ENCODE measurements at places on chromosomes 16 and 17.

DNA sequence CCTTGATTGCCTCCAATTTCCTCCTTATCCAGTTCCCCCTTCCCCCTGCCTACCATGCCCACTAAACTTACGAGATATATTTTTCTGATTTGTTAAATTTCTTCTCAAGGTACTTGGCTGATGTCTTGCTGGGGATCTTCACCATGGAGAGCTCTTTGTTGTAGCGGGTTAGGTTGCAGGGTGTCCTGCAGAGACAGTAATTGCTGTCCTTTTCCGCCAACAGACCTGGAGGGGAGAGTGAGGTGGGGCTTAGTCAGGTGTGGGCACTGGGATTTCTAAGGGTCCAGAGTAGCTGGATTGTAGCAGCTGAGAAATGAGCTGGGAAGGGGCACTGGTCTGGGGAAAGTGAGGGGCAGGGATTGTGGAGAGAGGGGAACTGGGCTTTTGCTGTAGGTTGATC, 32.1 kb downstream of the SPACA3 start:
- no peak overlapping the region for H3K4me3 ChIP-seq
- H3K36me3 ChIP-seq: no peaks in the 10 kb centered on the region
- peaks cover 5% of the 10 kb centered on the region for H3K27me3 ChIP-seq
- no peak overlapping the region for H3K27ac ChIP-seq

DNA sequence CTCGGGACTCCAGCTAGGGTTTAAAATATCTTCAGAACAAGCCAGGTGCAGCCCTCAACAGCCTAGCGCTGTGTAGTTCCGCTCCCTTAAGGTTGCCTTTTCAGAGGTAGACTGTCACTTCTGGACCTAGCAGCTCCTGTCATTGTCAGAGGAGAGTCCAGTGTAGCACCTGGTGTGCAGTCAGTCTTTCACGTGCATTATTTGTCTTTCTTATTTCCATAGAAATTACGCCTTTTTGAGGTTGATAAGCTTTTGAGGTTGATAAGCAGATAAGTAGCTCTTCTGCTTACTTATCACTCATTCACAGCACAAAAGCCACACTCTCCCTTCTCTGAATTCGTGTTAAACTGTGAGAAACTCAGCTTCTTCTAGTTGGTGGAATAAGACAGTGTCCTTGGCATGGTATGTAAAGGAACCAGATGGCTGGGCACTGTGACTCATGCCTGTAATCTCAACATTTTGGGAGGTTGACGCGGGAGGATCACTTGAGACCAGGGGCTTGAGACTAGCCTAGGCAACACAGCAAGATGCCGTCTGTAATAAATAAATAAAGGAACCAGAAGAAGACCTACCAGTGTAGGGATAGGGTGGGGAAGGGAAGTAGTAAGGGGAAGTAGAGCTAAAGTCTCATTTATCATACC, 10.2 kb downstream of the EEF2K start:
- H3K27ac ChIP-seq: no peak overlapping the region
- no peaks in the 10 kb centered on the region for H3K27me3 ChIP-seq
- peak; percentile 43 for DNase-seq
- H3K4me3 ChIP-seq: no peak overlapping the region
- H3K4me1 ChIP-seq: peaks cover 9% of the 10 kb centered on the region

DNA sequence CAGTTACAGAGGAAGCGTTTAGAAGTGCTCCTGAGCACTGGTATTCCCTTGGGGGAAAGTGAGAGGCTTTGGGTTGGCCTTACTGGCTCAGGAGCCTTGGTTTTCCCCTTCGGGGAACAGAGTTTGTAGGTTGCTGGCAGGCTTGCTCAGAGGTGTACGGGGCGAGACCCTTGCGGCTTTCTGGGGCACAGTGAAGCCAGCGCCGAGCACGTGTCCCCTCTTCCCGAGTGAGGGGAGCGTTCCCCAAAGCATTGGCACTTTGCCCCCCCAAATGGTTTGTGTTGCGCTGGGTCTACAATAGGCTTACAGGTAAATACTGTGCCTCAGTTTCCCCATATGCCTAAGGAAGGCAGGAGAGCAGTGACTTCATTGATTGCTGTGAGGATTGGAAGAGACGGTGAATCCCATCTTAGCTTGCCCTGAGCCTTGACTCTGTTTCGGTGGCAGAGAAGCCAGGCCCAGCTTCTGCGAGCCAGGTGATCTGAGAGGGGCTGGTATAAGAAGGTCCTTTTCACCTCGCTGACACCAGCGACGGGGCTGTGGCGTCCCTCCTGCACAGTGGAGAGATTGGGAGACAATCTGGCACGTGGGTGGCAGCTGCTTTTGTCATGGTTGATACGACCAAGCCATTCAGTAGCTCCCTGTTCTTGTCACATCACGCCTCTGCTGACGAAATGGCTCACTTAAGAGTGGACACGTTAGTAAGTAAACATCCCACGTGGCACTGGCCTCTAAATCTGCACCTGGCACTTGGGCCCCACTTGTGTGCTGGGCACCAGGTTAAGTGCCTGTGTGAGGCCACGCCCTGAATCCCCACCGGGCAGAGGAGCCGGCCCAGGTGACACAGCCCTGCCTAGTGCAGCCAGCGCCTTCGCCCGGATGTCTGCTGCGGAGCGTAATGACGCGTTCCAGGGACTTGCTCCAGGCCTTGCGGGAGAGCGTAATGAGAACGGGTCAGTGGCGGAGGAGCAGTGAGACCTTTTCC, 55.0 kb downstream of the MEAK7 start:
- H3K27ac ChIP-seq: no peak overlapping the region
- DNase-seq: no peak
- H3K27me3 ChIP-seq: no peaks in the 10 kb centered on the region
- no peaks in the 10 kb centered on the region for H3K36me3 ChIP-seq
- no peak overlapping the region for H3K4me3 ChIP-seq
- H3K4me1 ChIP-seq: peaks cover 7% of the 10 kb centered on the region

DNA sequence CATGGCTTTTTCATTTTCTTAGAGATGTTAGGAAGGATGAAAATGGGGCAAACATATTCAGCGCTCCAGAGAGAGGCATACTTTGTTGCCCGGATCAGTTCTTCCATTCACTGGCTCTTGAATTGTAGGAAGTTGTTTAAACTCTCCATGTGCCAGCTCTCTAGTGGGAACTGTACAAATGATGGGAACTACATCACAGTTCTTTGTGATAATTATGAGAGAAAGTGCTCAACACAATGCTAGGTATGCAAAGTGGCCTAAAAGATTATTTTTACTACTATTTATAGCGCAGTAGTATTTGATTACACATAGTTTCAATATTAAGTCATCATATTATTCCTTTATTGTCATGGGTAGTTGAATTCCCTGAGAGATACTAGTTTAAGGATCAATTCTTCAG, 268.5 kb downstream of the RBFOX1 start:
- no peaks in the 10 kb centered on the region for H3K36me3 ChIP-seq
- peaks cover 2% of the 10 kb centered on the region for H3K4me1 ChIP-seq
- H3K4me3 ChIP-seq: no peak overlapping the region
- no peak for DNase-seq
- no peak overlapping the region for H3K27ac ChIP-seq
- no peaks in the 10 kb centered on the region for H3K27me3 ChIP-seq

DNA sequence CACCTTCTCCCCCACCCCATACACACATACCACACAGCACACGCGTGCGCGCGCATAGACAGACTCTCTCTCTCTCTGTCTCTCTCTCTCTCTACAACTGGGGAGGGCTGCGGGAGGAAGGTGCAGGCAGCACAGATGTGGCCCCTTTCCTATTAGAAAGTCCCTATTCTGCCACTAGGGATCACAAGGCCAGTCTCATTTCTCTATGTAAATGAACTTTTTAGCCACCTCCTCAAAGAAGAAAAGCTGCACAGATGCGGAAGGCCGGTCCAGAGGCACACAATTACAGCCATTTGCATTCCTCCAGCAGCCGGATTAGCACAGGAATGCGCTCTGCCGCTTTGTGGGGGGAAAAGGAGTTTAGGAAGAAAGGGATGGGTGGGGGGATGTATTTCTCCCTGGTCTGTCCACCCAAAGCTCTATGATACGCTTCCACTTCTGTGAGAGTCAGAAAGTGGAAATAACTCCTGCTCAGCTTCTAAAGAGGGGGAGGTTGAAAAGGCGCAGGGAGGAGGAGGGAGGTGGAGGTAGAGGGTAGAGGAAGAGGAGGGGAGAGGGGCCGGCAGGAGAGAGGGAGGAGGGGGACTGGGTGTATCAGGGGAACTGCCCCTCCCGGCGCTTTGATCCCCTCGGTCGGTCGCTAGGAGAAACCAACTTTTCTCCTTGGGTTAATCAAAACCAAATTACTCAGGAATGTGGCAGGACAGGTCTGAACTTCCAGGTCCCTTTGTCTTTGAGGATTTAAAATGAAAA, 11.7 kb downstream of the ZFHX3 start:
- no peaks in the 10 kb centered on the region for H3K27me3 ChIP-seq
- peak; percentile 10 for DNase-seq
- H3K4me3 ChIP-seq: no peak overlapping the region
- H3K27ac ChIP-seq: no peak overlapping the region

DNA sequence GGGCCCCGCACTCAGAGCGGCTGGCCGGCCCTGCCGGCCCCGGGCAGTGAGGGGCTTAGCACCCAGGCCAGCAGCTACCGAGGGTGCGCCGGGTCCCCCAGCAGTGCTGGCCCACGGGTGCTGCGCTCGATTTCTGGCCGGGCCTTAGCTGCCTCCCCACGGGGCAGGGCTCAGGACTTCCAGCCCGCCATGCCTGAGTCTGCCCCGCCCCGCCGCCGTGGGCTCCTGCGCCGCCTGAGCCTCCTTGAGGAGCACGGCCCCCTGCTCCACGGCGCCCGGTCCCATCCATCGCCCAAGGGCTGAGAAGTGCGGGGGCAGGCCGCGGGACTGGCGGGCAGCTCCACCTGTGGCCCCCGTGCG, 67.9 kb upstream of the AMZ2 start:
- H3K36me3 ChIP-seq: no peaks in the 10 kb centered on the region
- no peaks in the 10 kb centered on the region for H3K27me3 ChIP-seq
- H3K4me1 ChIP-seq: peaks cover 7% of the 10 kb centered on the region
- no peak for DNase-seq
- H3K4me3 ChIP-seq: no peak overlapping the region
- H3K27ac ChIP-seq: no peak overlapping the region

GRCh38 chr17:14488958-14489550, 188.2 kb downstream of the HS3ST3B1 start:
- H3K4me3 ChIP-seq: no peak overlapping the region
- no peak for DNase-seq
- no peaks in the 10 kb centered on the region for H3K36me3 ChIP-seq
- no peaks in the 10 kb centered on the region for H3K4me1 ChIP-seq
- H3K27ac ChIP-seq: no peak overlapping the region

DNA sequence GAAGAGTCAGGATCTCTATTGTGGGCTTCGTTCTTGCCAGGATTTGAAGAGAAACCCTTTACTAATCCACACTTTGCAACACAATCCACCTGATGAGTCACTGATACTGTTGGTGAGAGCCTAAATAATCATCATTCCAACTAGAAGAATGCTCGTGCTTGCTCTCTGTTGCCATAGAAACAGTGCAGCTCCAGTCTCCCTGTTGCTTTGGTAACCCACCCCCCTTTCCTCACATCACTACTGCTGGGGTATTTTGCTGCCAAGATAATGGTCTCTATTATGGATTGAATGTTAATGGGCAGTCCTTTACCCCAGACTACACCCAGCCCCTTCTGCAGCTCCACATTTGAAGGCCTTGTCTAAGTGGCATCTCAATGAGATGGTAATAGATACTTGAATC, 190.4 kb downstream of the ABCC12 start:
- H3K27me3 ChIP-seq: no peaks in the 10 kb centered on the region
- no peak overlapping the region for H3K4me3 ChIP-seq
- no peaks in the 10 kb centered on the region for H3K4me1 ChIP-seq
- DNase-seq: peak; percentile 64
- H3K27ac ChIP-seq: no peak overlapping the region

- no peaks in the 10 kb centered on the region for H3K27me3 ChIP-seq
- DNase-seq: no peak
- H3K36me3 ChIP-seq: no peaks in the 10 kb centered on the region
- no peak overlapping the region for H3K27ac ChIP-seq
Measured at GRCh38 chr16:7086822-7087616, 245.6 kb upstream of the RBFOX1 start.

DNA sequence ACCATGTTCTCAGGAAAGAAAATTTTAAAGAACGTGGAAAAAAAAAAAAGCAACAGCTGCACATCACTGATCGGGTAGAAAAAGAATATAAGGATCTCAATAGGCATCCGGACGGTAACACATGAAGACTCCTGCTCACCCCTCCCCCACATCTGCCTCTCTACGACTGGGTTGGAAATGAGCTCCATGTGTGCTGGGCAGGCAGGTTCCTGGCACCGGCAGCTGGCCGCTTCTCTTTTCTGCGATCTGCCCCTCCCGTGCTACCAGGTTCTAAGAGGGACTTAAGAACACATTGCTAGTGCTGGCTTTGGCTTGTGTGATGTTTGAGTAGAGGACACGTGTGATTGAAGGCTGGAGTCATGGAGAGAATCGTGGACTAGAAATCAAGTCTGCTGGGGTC, 115.5 kb downstream of the AATF start:
- no peak overlapping the region for H3K4me3 ChIP-seq
- H3K27me3 ChIP-seq: peaks cover 18% of the 10 kb centered on the region
- no peak for DNase-seq
- no peak overlapping the region for H3K27ac ChIP-seq

DNA sequence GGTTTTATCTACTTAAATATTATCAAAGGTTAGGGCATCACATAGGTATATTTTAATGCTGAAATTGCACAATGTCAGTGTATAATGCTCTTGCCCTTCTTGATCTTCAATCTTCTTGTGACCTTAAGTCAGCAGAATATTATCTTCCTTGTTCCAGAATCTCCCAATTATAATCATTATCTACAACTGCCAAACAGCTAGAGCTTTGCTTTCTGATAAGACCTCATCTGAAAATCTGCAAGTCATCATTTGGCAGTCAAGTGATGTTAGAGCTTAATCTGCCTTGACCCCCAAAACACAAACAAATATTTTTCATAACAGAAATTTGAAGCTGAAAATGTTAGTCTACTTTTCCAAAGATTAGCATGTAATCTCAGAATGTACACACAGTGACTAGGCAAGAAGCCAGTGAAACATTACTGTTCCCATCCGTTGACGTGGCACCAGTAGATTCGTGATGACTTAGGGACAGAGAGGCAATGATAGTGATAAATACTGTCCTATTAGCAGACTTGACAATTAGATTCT, 19.8 kb downstream of the REXO5 start:
- H3K27me3 ChIP-seq: no peaks in the 10 kb centered on the region
- H3K4me1 ChIP-seq: no peaks in the 10 kb centered on the region
- H3K27ac ChIP-seq: no peak overlapping the region

- DNase-seq: no peak
- H3K27me3 ChIP-seq: no peaks in the 10 kb centered on the region
- no peak overlapping the region for H3K27ac ChIP-seq
- H3K36me3 ChIP-seq: no peaks in the 10 kb centered on the region
- no peak overlapping the region for H3K4me3 ChIP-seq
- H3K4me1 ChIP-seq: no peaks in the 10 kb centered on the region
Measured at GRCh38 chr17:80045703-80046102, 9.3 kb downstream of the CCDC40 start.

DNA sequence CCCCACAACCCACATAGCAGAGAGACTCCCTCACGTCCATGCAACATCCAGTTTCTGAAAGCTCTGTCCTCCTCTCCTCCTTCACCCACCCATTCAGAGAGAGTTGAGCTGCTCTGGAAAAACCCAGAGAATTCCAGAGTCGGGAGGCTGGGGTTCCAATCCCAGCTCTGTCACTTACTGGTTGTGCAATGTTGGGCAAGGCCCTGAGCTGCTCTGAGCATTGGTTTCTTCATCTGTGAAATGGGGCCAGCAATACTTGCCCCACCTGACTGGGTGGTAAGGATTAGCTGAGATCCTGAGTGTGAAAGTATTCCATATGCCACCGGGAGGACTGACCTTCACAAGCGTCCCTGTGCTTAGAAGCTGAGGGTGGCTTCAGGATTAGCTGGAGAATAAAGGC, 12.2 kb upstream of the DLX4 start:
- H3K27me3 ChIP-seq: peaks cover 15% of the 10 kb centered on the region
- peaks cover 18% of the 10 kb centered on the region for H3K4me1 ChIP-seq
- H3K27ac ChIP-seq: no peak overlapping the region
- no peak overlapping the region for H3K4me3 ChIP-seq
- H3K36me3 ChIP-seq: no peaks in the 10 kb centered on the region
- DNase-seq: no peak
